ENCODE measurements at places on chromosomes 11 and 22. TPM values are rescaled to one million over a fixed set of nuclear protein-coding genes. Genes with fewer than 3 reads are reported as not detected.

PNPLA3 gene
- total RNA-seq: 11.8 TPM

DNA sequence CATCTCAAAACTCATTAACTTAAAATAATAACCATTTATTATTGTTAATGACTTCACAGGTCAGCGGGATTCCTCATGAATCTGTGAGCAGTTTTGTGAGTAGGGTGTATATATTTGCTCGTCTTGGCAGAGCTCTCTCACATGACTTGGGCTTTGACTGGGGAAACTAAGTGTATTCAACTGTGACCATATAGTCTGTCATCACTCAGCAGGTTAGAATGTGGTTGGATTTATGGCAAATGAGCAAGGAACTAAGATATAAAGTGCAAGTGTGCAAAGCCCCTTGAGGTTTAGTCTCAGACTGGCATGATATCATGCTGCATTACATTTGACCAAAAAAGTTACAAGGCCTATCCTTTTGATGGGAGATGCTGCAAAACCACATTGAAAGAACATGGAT lies 254.8 kb downstream of the CNTN5 start:
- peak; percentile 13 for DNase-seq

- DNase-seq: no peak
These were observed 9.9 kb upstream of the PHLDB1 start for GRCh38 chr11:118597556-118597955.

MED17 gene
- total RNA-seq: 43.1 TPM

DNA sequence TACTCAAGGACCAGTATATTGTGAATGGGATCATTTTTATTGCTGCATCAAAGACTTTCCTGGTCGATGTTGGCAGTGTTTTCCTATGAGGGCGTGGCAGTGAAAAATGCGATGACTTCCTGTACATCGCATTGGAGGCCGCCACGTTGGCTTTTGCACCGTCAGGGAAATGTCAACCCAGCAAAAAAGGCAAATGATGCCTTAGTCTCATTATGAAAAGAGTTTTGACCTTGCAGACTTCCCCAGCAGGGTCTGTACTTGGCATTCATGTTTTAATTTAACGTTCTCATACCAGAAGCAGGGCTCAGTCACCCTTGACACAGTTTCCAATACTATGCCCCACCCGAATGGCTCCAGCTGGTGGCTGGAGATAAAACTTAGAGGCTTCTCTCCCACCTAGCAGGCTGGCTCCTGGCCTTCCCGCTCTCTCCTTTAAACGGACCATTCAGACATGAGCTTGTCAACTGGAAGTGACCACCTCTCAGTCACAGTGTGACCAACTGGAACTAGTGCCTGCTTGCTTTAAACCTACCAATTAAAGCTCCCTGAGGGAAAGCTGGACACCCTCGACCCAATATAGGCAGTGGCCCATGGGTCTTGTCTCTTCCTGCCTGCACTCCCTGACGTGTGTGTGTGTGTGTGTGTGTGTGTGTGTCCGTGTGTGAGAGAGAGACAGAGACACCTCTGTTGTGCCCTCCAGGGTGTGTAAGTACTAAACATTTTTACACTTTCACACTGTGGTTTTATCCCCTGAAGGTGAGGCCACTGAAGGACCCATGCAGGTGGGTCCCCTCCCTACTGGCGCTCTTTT lies 8.7 kb upstream of the GDPD5 start:
- DNase-seq: no peak

- no peak for DNase-seq
These were observed 85.1 kb downstream of the KIRREL3 start for GRCh38 chr11:126915430-126915829.

DNA sequence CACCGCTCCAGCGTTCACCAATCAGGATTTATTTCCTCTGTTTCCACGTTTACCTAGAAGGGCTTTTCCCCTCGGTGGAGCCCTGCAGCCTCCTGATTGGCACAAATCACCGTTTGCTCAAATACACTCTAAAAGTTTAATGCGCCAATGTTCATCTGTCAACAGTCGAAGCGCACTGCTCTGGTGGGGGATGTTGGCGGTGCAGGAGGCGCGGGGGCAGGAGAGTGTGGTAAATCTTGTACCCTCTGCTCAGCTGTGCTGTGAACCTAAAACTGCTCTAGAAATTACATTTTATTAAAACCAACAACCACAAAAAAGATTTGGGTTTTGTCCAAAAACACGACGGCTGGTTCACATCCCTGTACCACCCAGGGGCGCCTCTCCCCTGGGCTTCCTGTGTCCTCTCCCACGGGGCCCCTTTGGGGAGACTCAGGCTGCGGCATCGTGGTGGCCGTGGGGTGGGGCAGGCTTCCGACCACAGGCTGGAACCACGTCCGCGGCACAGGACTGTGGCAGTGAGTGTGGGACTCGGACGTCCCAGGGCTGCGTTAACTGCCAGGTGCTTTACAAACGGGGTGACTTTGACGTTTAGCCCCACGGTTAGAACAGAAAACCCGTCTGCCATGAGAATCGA lies 13.5 kb downstream of the TTLL8 start:
- no peak for DNase-seq

DNA sequence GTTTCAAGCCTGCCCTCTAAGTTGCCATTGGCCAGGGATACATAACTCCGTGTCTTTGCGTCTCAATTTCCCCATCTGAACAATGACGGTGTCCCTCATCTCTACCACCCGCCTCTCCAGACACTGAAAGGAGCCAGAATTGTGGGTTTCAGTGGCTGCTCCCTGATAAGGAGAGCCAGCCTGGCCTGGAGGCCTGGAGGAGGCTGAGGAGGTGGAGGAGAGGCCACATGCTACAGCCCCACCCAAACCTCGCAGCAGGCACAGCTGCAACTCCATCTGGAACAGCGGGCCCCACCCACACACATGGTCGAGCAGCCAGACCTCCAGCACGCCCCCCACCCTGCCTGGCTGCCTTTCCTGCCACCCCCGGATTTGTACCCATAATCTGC lies 34.4 kb upstream of the CD82 start:
- no peak for DNase-seq

GRCh38 chr11:46251954-46252353 lies 25.5 kb upstream of the CREB3L1 start:
- no peak for DNase-seq

- peak; percentile 70 for DNase-seq
These were observed 5.5 kb upstream of the NFAM1 start for GRCh38 chr22:42437488-42438292.

OR51V1 gene
- not detected for total RNA-seq

DNA sequence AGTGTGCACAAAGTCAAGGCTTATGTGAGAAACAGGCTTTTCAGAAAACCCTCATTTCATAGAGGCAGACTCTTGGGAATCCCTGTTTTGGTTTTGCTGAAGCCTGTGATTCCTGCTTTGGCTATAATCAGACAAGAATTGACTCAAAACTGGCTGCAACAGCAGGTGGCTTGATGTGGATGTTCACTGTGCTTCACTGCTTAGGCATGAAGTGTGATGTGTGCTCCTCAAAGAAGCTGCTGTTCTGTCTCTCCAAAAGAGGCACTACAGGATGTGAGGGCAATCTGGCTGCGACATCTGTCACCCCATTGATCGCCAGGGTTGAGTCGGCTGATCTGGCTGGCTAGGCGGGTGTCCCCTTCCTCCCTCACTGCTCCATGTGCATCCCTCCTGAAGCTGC lies 103.5 kb downstream of the C11orf58 start:
- DNase-seq: no peak

HRAS gene
- 56.9 TPM for total RNA-seq

GRCh38 chr11:117814204-117814765 lies 10.3 kb downstream of the FXYD2 start:
- DNase-seq: no peak

ARVCF gene
- total RNA-seq: 5.1 TPM

GRCh38 chr11:57269571-57270021 lies 32.5 kb upstream of the APLNR start:
- DNase-seq: peak; percentile 40

DNA sequence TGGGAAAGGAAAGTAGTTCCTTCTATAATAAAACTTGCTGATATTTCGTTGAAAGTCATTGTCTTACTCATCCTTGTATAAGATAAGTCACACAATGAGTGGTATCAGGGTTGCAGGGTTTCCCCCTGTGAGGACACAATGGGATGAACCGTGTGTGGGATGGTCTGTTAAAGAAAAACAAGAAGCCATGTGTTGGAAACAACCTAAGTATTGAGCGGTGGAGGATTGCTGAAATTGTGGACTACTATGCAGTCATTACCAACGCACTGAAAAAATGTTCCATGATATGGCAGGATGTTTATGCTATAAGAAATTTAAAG lies 28.6 kb downstream of the PTPRJ start:
- no peak for DNase-seq

- no peak for DNase-seq
These were observed 82.3 kb downstream of the YAP1 start for GRCh38 chr11:102192349-102193066.

GRCh38 chr11:87740968-87741367 lies 434.3 kb downstream of the RAB38 start:
- DNase-seq: peak; percentile 49

DNA sequence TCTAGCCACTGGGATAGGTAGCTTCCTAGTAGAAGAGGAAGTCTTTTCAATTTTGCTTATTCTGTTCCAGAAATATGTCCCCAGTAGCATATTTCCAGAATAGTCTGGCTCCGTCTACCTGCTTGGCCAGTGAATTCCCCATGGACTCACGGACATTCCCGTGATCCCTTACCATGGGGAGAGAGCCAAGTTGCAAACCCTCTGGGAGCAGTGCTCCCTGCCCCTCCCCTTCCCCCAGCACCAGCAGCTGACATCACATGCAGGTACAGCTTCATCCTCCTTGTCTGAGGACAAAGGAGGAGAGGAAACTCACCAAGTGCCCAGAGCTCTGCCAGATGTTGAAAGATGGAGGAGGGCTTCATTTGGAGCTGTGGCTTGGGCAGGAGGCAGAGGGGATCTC lies 61.2 kb downstream of the GRAMD1B start:
- no peak for DNase-seq

GRCh38 chr22:38766076-38766777 lies 10.4 kb upstream of the SUN2 start:
- peak; percentile 71 for DNase-seq

- DNase-seq: peak; percentile 15
These were observed 1.1 kb downstream of the HMGXB4 start for GRCh38 chr22:35258191-35258988.

DNA sequence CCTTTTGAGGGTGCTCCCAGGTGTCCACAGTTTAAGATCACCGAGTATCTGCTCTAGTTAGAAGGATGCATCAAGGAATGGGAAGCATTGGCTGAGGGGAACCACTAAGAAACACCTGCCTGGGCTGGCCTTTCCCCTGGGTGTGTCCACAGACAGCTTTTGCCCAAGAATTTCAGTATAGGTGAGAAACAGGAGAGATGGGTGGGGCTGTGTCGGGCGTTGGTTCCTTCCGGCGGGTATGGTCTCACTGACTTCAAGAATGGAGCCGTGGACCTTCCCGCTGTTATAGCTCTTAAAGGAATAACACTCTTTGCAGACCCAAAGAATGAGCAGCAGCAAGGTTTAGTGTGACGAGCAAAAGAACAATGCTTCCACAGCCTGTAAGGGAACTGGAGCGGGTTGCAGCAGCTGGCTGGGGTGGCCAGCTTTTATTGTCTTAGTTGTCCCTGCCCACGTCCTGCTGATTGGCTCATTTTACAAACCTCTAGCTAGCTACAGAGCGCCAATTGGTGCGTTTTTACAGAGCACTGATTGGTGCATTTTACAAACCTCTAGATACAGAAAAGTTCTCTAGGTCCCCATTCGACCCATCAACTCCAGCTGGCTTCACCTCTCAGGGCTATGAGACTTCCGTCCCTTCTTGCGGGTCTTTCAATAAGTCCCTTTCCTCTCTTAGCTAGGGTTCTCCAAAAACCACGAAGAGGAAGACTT lies 2.4 kb downstream of the FADS1 start:
- peak; percentile 29 for DNase-seq

GRCh38 chr22:38071421-38072321 lies 12.3 kb downstream of the SLC16A8 start:
- DNase-seq: no peak

DNA sequence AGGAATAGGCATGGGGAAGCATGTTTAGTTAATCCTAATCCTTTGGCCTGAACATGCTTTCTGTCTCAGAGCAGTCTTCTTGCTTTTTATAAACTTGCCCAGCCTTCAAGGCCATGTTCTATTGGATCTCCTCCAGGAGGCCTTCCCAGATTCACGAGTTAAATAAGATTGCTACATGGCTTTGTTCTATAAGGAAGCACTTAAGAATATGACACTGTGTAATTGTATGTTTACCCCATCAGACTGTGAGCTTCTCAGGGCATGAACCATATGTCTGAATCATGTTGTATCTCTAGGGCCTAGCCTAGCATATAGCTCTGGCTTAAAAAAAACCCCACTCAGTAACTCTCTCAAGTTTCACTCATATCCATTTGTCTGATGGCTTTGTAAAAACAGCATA lies 26.4 kb upstream of the UCP3 start:
- no peak for DNase-seq

PARVA gene
- total RNA-seq: 46.4 TPM

DNA sequence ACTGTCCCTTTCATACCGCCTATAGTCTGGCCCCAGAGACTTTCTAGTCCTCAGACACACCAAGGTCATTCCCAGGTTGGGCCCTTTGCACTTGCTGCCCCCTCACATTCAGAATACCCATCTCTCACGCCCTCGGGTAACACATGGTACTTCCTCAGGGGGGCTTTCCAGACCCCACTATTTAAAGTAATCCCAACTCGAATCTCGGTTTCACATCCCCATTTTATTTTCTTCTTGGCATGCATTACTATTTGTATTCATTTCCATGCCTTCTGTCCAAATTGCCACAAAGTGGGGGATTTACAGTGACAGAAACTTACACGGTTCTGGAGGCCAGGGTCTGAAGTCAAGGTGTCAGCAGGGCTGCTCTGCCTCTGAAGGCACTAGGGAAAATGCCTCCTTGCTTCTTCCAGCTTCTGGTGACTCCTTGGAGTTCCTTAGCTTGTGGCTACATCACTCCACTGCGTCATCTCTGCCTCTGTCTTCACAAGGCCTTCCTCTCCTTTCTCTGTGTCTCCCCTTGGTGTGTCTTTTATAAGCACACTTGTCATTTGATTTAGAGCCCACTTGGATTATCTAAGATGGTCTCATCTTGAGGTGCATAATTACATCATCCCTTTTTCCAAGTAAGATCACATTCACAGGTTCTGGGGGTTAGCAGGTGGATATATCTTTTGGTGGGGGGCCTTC lies 15.1 kb downstream of the RCN1 start:
- no peak for DNase-seq

GRCh38 chr11:43898574-43898973 lies 17.9 kb downstream of the ALKBH3 start:
- no peak for DNase-seq

DNA sequence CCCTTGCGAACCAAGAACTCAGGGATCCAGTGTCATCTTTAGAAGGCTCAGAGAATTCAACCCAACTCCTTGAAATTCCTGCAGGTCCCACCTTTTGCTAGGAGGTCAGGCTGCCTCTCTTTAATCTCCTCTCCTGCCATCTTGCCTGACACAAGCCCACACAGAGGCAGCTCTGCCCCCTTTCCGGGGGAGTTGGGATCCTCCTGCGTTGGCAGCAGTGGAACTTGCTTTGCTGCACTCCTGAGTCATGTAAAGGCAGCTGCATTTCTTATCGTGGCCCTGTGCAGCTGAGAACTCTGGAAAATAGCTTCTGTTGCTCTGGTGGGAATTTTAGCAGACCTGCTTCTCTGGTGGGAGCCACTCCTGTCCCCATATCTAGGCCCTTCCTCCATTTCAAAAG lies 142.3 kb upstream of the TBCEL start:
- no peak for DNase-seq
